ENCODE measurements at places on chromosomes 7 and 10.

- no peak for DNase-seq
Observed at GRCh38 chr10:3790858-3791257, 5.8 kb upstream of the KLF6 start.

DNA sequence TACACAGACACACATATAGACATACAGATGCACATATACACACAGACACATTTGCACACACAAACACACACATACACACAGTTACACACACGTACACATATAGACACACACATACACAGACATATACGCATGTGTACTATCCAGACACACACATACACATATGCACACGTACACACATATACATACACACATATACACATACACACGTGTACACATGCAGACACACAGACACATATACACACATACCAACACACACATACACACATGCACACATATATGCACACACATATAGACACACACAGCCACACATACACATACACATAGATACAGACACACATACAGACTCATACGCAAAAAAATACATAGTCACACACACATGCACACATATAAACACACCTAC is 184.2 kb downstream of the PFKFB3 start:
- no peak for DNase-seq

DNA sequence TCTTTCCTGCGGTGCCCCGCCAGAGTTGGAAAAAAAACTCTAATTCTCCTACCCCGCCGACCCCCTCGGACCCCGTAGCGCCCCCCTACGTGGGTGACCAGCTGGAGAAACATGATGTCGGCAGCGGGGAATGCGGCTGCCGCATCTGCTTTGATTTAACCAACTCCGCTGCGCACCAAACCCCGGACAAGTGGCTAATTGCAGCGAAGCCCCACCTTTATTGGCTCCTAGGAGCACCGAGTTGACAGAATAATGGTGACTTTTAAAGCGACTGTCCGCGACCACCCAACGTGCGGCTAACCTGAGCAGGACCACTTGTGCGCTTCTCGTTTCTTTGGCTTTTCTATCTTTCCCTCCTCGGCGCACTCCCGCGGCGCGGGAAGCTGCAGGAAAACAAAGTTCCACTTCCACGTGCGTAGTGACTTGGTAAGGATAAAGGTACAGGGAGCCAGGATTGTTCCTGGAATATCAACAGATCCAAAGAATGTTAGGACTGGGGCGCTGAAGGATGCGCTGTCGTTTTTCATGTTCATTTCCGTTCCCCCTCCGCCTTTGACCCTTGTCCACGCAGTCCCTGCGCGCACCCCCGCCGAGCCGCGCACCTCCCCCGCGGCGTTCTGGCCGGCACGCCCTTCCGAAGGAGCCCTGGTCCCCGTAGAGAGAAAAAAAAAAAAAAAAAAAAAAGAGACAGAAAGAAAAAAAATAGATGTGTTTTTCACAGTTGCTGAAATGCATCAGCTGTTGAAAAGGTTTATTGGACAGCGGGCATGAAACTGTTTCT is 1.4 kb downstream of the WNT16 start:
- DNase-seq, result peak; percentile 11

- no peak for DNase-seq
Observed at GRCh38 chr7:50962962-50963374, 180.3 kb upstream of the GRB10 start.

GRCh38 chr10:111137007-111137406 is 60.2 kb downstream of the ADRA2A start:
- no peak for DNase-seq

DNA sequence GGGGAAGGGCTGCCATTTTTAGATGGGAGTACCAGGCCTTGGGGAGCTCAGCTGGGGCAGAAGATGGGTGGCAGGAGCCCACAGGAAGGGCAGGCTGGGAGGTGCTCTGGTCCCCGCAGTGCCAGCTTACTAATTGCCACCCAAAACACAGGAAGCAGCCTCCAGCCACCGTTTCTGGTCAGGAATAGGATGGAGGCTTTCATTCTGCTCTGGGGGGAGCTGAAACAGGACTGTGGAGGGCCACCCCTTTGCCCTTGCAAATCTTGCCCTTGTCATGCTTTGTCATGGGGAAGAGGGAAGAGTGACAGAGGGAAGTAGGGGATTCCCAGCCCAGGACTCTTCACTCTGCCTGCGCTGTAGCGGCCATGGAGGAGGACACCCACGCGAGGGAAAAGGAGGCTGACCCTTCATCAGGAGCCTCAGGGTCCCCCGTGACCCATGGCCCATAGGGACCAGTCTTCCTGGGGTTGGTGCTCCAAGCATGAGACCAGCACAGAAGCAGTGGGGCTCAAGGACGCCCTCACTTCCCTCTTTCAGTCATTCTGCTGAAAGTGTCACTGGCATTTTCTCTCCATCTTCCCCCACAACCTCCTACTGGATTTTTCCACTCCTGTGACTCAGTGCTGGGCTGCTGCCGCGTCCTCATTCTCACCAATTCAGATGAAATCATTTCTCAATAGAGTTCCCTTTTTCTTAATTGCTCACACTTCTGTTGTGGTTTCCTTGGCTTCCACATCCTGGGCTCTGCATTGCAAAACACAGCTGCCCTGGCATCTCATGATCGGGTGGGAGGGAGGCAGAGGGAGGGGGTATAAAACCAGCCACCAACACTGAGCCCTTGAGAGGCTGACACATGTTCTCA is 61.9 kb downstream of the MKI67 start:
- DNase-seq, result no peak

GRCh38 chr10:44393051-44393630 is 8.2 kb upstream of the CXCL12 start:
- no peak for DNase-seq

- no peak for DNase-seq
Observed at GRCh38 chr10:70905071-70906021, 17.0 kb upstream of the PCBD1 start.

DNA sequence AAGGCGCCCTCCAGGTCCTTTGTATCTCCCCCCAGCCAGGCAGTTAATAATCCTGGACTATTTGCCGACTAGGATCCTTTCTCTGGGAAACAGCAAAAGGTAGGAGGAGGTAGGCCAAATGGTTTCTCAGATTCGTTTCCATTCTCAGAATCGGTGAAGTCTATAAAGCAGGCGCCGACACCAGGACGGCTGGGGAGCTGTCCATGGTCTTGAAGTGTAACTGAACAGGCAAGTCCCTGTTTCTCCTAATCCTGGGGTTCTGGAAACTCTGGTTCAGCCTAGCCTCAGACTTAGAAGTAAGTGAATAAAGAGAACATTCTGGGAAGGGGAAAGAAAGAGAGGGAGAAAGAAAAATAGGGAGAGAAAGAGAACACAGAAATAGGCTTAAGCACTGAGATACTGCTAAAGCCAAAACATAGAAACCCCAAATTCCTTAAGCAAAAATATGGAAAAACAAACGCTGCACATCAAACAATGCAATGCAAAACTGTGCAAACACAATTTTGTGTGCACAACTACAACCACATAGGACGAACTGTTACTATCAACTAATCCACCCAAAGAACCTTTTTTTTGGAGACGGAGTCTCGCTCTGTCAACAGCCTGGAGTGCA is 11.1 kb upstream of the INA start:
- DNase-seq, result no peak

- DNase-seq, result no peak
Observed at GRCh38 chr10:133464582-133465031, 10.9 kb downstream of the SCART1 start.

DNA sequence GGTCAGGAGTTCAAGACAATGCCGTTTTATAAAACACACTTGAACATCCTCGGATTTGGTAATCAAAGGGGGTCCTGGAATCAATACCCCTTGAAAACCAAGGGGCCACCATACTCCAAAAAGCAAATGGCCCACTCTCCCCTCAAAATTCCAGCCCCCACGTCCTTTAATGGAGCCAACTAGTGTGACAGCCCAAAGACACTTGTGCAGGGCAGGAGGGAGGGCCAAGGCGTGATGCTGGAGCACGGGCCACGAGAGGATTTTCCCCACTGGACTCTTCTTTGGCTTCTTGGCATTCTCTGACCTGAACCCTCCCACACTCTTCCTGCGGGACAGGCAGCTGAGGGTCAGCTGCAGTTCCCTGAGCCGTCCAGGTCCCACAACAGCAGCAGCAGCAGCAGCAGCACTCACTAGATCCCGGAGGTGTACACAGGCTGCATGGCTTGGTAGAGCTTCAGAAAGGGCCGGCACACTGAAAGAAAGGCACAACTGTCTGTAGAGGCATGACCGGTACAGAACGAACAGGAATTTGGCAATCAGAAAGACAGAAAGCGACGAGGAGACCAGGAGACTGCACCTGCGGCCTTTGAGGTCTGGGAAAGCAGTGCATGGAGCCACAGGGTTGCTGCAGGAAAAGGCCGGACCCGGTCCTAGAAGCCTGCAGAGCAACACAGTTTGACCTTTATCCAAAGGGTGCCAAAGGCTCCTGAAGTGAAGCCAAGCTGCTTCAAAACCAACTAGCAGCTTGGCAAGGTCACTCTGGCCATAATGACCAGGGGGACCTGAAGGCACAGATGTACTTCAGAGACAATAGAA is 168.2 kb downstream of the TNS3 start:
- no peak for DNase-seq

- DNase-seq, result no peak
Observed at GRCh38 chr7:38027884-38028455, 107.5 kb downstream of the EPDR1 start.

DNA sequence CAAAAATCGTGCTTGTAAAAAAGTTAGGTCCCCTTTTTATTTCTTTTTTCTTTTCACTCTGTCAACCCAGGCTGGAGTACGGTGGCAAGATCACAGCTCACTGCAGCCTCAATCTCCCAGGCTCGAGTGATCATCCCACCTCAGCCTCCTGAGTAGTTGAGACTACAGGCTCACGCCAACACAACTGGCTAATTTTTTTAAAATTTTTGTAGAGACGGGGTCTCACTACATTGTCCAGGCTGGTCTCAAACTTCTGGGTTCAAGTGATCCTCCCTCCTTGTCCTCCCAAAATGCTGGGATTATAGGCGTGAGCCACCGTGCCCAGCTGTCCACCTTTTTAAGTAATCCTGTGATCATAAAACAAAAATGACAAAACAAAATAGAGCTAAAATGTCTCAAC is 19.4 kb upstream of the ARHGAP12 start:
- DNase-seq, result no peak

GRCh38 chr7:95421847-95422444 is 12.9 kb downstream of the PON2 start:
- DNase-seq, result no peak

- no peak for DNase-seq
Observed at GRCh38 chr10:61330669-61331068, 122.5 kb downstream of the TMEM26 start.

GRCh38 chr10:42783181-42783549 is 570 bp downstream of the BMS1 start:
- DNase-seq, result no peak

DNA sequence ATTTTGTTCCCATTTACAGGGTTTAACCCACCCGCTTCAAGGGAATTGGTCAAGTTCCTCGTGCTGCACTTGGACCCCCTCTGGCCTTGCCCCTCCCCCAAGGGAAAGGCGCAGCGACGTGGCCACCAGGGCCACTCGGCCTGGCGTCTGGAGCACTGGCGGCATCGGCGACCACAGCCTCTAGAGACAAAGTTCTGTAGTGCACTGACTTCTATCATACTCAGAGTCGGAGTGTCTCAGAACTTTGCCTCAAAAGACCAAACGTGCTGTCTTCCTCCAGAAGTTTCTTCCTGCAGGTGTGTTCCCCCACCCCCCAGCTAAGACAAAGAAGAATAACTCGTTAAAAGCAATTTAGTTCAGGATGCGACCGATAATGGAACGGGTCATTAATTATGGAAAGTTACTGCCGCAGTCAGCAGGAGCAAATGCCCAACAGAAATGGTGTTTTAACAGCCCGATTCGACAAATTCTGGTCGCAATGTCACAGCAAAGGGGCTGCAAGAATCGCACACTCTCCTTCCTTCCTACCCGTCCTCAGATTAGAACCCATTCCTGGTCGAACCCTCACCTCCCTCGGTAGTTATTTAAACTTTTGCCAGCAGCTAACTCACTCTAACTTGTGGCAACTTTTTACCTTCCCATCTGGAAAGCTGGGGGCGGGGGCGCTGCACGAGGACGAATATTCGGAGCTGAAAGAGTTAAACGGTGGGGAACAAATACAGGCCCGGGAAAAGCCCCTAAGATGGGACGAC is 202.1 kb upstream of the NFE2L3 start:
- DNase-seq, result no peak

GRCh38 chr10:102917314-102917961 is 656 bp upstream of the CNNM2 start:
- DNase-seq, result peak; percentile 77

DNA sequence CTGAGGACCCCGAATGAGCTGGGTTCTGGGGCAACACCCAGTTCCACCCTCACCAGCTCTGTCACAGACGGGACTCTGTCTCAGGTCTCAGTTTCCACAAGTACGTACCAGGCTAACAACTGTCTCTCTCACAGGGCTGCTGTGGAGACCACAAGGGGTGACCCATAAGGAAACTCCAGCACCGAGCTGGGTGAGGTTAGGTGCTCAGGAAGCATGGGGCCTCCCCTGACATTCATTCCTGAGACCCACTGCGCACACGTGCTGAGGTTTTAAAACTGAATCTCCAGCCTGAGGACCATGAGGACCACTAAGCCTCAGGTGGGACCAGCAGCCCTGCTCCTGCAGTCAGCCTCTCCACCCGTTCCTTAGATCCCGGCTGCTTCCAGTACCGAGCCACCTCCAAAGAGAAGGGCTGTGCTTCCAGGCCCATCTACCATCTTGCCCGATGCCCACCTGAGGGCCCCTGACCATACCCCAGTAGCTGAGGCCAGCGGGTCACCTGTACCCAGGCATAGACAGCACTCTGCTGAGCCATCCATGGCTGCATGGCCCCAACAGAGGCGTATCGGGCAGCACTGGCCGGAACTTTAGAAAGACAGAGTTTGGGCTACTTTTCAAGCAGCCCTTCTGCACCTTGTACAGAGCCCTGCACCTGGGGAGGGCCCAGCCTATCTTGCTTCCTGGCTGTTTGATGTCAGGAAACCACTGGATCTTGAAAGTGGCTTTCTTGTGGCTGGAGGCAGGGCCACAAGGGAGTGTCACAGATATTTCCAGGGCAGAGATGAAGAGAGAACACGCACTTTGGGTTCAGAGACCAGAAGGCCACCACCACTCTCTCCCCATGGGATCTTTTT is 18.7 kb downstream of the HSPA12A start:
- no peak for DNase-seq

DNA sequence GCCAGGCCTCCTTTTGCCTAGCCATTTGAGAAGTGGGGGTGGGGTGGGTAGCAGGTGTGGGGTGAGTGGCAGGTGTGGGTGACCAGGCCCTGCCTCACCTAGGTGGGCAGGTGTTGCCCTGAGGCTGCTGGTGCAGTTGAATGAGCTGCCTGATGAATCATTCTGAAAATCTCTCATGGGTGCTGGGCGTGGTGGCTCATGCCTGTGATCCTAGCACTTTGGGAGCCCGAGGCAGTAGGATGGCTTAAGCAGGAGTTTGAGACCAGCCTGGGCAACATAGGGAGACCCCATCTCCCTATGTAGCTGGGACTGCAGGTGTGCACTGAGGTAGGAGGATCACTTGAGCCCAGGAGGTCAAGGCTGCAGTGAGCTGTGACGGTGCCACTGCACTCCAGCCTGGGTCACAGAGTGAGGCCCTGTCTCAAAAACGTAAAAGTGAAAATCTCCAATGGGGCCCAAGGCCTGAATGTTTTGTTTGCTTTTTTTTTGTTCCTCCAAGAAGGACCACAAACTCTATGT is 17.7 kb downstream of the TSPAN14 start:
- DNase-seq, result no peak

- DNase-seq, result no peak
Observed at GRCh38 chr7:85520175-85520574, 333.3 kb upstream of the SEMA3D start.

GRCh38 chr10:103295374-103296015 is 18.6 kb downstream of the INA start:
- no peak for DNase-seq

- DNase-seq, result no peak
Observed at GRCh38 chr7:130933919-130934318, 199.9 kb upstream of the KLF14 start.
